CD4-positive, alpha-beta T cell treated with Interleukin-15 for 4 hours (primary cell): ENCODE measurements at places on chromosomes 7 and 10.

DNA sequence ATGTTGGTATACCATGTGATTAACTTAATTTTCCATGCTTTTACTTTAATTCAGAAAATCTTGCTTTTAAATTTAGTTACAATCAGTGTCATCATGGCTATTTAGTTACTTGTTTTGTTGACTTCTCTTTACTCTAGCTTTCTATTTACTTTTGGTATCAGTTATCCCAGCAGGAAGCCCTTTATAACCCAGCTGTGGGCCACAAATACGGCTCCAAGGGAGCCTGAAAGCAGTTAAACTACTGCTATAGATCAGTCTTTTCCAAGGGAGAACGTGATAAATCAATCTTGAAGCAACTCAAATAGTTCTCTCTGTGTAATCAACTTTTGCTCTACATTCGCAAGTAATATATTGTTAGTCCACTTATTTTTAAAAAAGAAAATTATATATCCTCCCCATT is 287.4 kb downstream of the CACNA2D1 start:
- no peak for DNase-seq

GRCh38 chr7:36468370-36469101 is 78.9 kb downstream of the ANLN start:
- no peak for DNase-seq

GRCh38 chr7:12674861-12675260 is 12.6 kb upstream of the ARL4A start:
- DNase-seq: peak; percentile 73

- no peak for DNase-seq
Measured at GRCh38 chr7:148670807-148671206, 27.9 kb upstream of the CUL1 start.

GRCh38 chr10:10665750-10666149 is 351.9 kb upstream of the CELF2 start:
- no peak for DNase-seq

DNA sequence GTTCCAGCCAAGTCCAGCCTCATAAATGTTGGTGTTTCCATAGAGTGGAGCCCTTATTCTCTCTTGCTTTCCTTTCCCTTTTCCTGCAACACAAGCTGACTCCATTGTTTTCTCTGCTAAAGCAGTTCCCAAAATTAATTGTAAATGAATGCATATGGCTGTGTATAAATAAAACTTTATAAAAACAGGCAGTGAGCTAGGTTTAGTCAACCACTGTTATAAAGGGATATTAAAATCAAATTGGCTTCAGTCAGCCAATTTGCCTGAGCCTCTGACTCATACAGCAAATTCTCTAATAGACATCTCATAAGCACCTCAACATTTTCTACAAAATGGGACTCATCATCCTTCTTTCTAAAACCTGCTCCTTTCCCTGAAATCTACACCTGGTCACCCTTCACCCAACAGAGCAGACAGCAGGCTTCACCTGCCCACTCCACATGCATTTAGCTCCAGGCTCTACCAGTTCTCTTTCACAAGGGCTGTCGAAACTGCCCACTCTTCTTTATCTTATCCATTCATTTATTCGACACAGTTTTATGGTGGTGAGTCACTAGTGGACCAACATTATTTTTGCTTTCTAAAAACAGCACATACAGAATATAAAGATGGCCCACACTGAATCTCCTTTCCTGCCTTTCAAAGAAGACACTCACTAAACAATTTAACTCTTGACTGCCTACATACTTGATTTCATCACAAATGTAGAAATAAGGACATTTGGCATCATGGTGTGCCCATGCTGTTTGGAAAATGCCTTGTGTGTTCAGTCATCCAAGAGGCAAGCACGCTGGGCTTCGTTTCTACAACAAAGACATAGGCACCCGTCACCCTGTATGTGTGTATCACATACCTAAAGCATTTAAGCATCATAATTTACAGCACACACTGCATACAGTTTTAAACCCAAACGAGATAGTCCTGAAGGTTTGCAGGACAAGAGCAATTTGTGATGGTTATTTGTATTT is 74.6 kb upstream of the C7orf33 start:
- DNase-seq: no peak

- DNase-seq: no peak
Measured at GRCh38 chr10:5987747-5988146, 10.4 kb upstream of the IL15RA start.

DNA sequence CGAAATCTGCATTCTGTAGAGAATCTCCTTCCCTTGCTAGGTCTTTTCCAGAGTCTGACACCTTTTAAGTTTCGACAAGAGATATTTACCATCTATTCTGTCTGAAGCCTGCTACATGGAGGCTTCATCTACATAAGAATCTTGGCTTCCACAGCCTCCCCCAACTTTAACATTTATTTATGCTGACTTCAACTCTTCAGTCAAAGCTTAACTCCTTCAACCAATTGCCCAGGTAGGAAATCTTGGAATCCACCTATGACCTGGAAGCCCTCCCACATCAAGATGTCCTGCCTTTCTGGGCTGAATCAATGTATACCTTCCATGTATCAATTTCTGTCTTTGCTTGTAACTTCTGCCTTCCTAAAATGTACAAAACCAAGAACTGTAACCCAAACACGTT is 54.7 kb downstream of the MINPP1 start:
- no peak for DNase-seq
